ENCODE measurements at places on chromosomes 1 and 21.

- no peak for DNase-seq
These were observed 265.9 kb downstream of the PRDM2 start for GRCh38 chr1:13965770-13966398.

GRCh38 chr1:180096584-180097325, 57.9 kb upstream of the QSOX1 start:
- DNase-seq, result no peak

GRCh38 chr1:91099746-91100621, 78.1 kb upstream of the ZNF644 start:
- no peak for DNase-seq

GRCh38 chr1:163509114-163509513, 187.4 kb downstream of the NUF2 start:
- no peak for DNase-seq

- DNase-seq, result no peak
These were observed 210.4 kb downstream of the HIVEP3 start for GRCh38 chr1:41708332-41708731.

- DNase-seq, result no peak
These were observed 182.9 kb upstream of the KCND3 start for GRCh38 chr1:112172294-112172882.

- DNase-seq, result no peak
These were observed 1.0 kb downstream of the DNAJB4 start for GRCh38 chr1:78005755-78006154.

DNA sequence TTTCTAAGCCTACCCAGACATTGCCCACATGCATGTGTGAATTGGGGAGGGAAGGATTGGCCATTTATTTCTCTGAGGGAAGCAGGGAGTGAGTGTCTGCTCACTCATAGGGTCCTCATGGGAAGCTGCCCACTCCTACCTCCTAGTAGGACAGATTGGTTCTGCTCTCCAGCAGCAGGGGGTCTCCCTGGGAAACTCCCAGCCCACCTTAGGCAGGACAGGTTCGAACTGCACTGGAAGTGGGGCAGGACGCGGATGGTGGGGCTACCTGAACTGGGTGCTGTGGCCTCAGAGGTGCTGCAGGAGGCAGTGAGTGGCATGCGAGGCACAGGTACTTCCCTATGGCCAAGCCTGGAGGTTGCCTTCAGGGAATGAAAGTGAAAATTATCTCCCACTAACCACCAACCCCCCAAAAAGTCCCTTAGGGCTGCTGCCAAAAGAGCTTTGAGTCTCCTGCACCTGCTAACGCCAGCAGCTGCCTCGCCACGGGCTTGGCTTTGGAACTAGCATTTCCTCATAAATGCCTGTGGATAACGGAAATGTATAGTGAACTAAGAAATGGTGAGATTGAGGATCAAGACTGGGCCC, 157.0 kb upstream of the COA6 start:
- no peak for DNase-seq

GRCh38 chr1:244283772-244284171, 167.9 kb downstream of the ADSS2 start:
- DNase-seq, result no peak

- no peak for DNase-seq
These were observed 15.7 kb downstream of the PTCH2 start for GRCh38 chr1:44827197-44828002.

DNA sequence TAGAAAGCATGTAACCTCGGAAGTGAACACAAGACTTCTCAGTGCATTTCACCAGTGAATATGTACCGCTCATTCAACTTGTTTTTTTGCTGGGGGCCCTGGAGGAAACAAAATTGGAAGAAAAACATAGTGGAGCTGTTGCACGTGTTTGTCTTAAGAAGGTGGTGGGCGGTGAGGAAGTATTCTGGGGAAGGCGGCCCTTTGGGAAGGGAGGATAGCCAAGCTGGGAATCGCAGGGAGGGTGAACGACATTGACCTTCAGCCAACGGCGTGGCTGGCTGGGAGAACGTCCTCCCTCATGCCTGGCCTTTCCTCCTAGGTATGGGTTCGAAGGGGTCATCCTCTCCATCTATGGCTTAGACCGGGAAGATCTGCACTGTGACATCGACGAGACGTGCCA, 19.4 kb downstream of the TFF3 start:
- DNase-seq, result no peak

- no peak for DNase-seq
These were observed 23.8 kb downstream of the WNT3A start for GRCh38 chr1:228030451-228031201.

DNA sequence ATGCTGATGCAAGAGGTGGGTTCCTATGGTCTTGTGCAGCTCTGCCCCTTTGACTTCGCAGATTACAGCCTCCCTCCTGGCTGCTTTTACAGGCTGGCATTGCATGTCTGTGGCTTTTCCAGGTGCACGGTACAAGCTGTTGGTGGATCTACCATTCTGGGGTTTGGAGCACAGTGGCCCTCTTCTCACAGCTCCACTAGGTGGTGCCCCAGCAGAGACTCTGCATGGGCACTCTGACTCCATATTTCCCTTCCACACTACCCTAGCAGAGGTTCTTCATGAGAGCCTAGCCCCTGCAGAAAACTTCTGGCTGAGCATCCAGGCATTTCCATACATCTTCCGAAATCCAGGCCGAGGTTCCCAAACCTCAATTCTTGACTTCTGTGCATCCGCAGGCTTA, 989.0 kb downstream of the PLA2G4A start:
- DNase-seq, result no peak

GRCh38 chr21:40186045-40186444, 318.8 kb downstream of the PCP4 start:
- DNase-seq, result no peak
